ENCODE measurements at places on chromosomes 1 and 21. TPM values are rescaled to one million over a fixed set of nuclear protein-coding genes. Genes with fewer than 3 reads are reported as not detected.

GRCh38 chr1:8800416-8800815 lies 17.0 kb downstream of the RERE start:
- DNase-seq = no peak

- DNase-seq = no peak
Measured at GRCh38 chr1:224615861-224616755, at the start of gene CNIH3. TSS of gene CNIH3 (plus strand) at chr1:224616317. CDS start at chr1:224617175, 858 bp downstream.

DNA sequence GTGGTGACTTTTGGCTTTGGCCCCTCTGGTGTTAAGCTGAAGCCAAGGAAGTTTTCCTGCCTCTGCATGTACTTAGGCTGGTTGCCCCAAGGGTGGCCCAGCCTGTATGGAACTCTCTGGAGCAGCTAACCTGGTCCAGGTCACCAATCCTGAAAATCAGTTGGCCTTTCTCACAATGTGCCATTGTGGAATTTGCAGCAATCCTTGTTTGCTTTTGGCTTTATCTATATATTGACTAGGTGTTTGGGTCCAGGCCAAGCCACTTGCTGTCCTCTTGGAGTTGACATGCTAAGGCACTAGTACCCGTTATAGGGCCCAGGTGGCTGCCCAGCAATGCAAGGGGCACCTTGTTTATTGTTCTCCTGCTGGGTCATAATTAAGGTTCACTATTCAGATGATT lies 124.6 kb downstream of the CAMTA1 start:
- DNase-seq = no peak

NBPF14 gene
- 31.9 TPM for total RNA-seq

DNA sequence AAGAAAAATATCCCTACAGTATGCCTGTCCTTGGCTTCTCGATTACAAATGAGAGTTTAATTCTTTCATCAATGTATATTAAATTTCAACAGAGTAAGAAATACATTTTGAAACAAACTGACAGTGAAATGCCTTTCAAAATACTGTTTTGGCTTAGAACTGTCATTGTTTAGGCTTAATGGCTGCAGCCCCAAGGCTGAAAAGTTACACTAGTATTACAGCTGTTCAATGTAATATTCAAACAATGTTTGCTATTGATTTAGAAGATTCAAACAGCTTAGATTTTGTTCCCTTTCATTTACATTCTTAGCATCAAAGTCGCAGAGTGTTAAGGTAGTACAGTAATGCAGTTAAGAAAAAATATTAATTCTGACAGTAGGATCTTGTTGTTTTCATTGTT lies 882.9 kb upstream of the ADGRL2 start:
- no peak for DNase-seq

GRCh38 chr1:202056644-202057334 lies 46.4 kb downstream of the ELF3 start:
- DNase-seq = peak; percentile 95

- no peak for DNase-seq
Measured at GRCh38 chr21:42459082-42459460, 37.0 kb downstream of the RSPH1 start.

CLDN17 gene
- 2.3 TPM for total RNA-seq

DNA sequence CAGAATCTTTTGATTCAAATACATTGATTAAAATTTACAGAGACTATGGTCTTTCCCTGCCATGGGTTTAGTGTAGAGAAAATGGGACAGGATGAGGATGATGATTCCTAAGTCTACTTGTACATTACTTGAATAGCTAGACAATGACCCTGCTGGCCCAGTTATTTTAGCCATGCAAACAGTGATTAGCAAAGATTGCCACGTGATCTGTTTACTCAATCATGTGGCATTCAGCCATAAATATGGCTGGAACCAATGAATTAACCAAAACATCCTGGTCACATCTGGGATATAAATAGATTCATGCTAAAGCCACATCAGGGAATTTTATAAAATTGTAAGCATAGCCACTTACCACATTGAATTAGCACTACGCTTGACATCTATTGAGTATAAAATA lies 167.3 kb downstream of the PBX1 start:
- DNase-seq = peak; percentile 68

GSTM2 gene
- 0.26 TPM for total RNA-seq

Measured in bronchial epithelial cell (primary cell).